ENCODE measurements at places on chromosomes 2 and 18.

DNA sequence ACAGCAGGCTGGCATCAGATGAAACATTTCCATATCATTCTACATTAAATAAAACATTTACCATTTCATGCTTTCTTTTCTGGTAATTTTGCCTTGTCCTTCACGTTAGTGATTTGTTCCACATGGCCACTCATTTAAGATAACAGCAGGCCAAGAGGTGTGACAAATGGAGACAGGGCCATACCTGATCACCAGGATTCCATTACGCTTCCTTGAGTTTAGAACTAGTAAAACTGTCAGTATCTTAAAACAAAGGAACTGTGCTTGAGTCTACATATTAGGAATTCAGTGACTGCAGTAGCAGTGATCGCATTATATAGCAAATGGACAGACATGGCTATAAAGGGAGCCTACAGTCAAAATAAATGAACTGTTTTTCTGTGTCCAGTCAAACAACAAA, 155.1 kb upstream of the FSHR start:
- no peak for DNase-seq

GRCh38 chr2:62587592-62587991, 81.6 kb upstream of the TMEM17 start:
- DNase-seq, result no peak

DNA sequence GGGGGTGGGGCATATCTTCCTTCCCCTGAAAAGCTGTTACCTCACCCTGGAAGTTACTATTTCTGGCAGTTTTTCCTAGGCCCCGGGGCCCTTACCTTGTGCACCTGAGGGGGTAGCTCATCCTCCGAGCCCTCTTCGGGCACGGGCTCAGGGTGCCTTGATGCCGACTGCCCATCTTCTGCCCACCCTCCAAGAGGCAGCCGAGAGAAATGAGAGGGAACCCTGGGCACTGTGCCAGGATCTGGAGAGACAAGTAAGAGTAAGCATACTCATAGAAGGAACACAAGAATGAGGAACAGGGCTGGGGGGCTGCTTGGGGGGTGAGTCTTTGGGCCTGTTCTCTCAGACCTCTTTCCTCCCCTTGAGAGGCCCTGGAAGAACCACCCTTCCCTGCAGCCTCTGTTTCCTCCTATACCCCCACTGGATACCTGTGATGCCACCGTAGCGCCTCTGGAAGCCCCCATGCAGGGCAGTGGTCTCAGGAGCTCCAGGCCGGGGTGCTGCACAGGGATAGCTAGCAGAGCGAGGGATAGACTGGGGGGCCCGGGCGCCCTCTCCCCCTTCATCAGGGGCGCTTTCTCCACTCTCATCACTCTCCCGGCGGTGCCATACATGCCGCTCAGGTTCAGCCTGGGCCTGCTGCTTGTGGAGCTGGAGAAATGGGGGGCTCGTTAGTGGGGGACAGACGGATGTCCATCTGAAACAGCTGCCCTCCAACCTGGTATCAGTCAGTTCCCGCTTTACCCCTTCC, 2.1 kb upstream of the ABCB6 start:
- DNase-seq, result no peak

DNA sequence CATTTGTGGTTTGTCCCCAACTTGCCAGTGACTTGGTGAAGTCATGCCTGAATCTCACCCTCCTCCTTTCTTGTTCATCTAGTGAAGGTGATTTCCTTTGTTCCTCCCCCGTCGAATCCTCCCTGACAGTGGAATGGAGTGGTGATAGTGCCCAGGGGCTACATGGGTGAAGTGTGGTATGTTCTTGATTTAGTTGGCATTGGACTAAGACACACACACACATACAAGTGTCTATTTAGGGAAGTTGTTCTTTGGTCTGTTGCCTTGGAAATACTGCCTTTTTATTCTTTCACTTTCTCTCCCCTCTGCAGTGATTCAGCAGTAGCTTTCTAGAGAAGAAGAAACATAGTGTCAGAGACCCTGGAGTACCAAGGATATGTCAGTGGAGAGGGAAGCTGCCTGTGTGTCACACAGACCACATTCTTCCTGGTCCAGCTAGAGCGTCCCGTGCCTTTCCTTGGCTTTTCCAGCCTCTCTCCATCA, 10.9 kb downstream of the INPP4A start:
- DNase-seq, result no peak

DNA sequence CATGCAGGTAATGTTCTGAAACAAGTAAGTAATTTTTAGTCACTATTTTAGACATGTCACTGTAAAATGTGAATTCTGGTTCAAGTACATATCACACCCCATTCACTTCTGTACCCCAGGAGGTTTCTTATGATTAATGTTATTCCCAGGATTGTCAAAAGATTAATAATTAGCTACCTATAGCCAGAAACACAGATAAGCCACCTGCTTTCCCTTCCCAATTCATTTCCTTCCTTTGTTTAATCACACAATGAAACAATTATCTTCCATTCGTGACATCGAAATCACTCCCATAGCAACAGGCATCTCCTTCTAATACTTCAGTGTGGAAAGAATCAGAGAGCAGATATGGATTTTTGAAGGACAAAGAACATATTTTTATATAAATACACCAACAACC, 1650.3 kb upstream of the CELF4 start:
- DNase-seq, result no peak

DNA sequence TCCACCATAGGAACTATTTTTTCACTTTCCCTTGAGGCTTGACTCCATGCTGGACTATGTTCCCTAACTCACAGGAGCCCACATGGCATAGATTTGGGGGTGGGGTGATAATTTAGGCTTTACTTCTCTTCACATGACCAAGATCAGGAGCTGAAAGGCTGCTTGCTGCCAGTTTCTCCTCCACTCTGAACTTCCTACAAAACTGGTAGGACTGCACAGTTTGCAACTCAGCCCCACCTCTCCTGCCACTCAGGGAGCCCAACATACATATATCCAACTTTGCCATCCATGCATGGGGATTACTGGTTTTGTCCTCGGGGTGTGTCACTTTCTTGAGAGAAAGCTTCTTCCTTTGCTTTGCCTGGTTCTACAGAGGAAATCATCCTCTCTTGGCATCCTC, 14.2 kb downstream of the INO80D start:
- DNase-seq, result no peak

DNA sequence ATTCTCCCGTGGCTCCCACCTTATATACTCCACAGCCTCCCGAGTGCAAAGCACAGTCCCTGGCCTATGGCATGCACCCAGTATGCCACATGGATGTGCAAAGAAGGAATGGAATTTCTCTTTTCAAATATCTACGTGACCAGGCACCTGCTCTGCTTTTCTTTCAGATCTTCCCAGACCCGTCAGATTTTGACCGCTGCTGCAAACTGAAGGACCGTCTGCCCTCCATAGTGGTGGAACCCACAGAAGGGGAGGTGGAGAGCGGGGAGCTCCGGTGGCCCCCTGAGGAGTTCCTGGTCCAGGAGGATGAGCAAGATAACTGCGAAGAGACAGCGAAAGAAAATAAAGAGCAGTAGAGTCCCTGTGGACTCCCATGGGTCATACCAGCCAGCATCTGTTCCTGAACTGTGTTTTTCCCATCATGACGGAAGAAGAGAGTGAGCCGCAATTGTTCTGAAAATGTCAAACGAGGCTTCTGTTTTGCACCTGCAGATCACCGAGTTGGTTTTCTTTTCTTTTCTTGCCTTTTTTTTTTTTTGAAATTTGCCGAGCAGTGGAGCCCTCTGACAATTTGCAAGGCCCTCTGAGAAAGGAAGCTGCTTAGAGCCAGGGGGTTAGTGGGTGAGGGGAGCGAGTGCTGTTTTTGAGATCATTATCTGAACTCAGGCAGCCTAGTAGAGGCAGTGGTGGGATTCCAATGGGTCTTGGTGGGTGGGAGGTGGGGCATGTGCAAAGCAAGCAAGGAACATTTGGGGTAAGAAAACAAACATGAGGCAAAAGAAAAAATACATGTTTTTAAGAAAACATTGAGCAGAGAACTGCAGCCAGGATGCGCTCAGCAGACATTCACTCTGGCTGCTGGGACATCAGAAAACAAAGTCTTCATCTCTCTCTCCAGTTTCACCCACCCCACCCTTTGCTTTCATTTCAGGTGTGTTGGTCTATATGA, 26.2 kb downstream of the LBH start:
- DNase-seq, result no peak

DNA sequence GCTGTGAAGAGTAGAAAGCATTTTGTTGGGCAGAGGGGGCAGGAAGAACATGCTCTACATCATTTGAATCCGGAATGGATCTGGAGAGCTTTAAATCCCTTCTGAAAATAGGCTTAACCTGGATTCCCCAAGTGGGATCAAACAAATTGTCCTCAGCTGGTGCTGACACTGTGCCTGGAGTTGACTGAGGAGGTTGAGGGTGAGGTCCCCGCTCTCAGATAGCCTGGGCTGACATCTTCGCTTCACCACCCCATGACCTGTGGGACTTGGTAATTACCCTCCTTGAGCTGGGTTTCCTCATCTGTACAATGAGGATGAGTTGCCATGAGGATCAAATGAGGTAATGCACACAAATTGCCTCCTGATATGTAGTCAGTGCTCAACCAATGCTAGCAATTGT, 117.8 kb upstream of the SMAD2 start:
- DNase-seq, result no peak

DNA sequence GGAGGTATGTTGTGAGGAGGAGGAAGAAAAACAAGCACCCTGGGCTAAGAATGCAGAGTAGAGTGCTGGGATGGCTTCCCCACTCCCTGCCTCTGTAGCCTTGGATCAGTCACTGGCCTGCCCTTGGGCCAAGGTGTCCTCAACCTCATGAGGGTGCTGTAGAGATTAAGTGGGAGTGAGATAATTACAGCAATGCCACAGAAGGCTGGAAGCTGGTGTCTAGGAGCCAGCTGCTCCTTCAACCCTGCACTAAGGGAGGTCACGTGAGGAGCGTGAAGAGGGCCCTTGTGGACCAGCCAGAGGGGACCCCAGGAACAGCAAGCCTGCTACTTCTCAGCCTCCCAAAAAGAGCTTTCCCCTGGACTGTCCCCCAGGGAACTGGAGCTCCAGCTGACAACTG, 95.2 kb downstream of the TTC32 start:
- no peak for DNase-seq

- no peak for DNase-seq
Measured at GRCh38 chr18:37019157-37019827, 190.4 kb downstream of the KIAA1328 start.

DNA sequence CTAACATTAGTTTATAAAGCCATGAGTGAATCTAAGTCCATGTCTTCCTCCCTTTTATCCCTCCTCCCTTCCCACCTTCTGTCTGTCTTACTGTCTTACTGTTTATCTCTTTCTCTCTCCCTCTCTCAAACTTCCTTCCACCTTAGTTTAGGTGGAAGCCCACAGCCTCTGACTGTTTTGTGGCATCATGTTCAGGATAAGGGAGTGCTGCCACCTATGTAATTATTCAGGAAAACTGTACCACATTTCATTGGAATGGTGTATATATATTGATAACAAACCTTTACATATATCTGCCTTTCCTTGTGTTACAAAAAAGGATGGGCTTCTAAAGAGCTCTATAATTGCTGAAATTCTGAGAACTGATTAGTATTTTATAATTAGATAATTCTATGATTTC, 48.7 kb downstream of the NETO1 start:
- no peak for DNase-seq

GRCh38 chr2:207227749-207228145, 62.0 kb upstream of the KLF7 start:
- no peak for DNase-seq

- no peak for DNase-seq
Measured at GRCh38 chr2:120641366-120641771, 94.3 kb upstream of the GLI2 start.
